ENCODE measurements at places on chromosomes 16 and 17.

DNA sequence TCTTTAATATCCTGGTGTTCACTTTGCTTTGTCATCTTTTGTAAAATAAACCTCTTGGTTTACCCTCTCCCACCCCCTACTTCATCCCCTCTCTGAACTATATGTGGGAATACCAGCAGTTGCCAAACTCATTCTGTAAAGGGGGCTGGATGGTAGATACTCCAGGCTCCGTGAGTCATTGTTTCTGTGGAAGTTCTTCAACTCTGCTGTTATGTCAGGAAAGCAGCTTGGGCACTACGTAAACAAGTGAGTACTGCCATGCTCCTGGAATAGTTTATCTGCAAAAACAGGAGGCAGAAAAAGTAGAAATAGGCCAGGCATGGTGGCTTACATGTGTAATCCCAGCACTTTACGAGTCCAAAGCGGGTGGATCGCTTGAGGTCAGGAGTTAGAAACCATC, 17.6 kb downstream of the MVP start:
- no peak for DNase-seq

- no peak for DNase-seq
Observed at GRCh38 chr16:54503856-54504219, 217.3 kb upstream of the IRX3 start.

DNA sequence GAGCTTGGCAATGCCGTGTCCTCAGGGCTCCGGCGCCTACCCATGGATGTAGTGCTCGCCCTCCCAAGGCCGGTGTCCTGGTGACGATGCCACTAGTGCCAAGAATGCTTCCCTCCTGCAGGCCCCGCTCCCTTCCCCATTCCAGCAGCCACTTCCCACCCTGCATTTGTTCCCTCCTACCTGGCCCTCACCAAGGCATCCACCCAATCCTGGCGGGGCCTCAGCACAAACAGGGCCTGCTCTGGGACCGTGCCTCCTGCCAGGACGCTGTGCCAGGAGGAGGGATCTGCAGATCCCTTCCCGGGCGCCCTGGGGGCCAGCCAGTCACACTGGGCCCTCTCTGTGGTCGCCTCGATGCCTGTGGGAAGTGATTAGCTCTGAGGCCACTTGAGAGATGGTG, 25.1 kb downstream of the ABR start:
- DNase-seq: no peak

DNA sequence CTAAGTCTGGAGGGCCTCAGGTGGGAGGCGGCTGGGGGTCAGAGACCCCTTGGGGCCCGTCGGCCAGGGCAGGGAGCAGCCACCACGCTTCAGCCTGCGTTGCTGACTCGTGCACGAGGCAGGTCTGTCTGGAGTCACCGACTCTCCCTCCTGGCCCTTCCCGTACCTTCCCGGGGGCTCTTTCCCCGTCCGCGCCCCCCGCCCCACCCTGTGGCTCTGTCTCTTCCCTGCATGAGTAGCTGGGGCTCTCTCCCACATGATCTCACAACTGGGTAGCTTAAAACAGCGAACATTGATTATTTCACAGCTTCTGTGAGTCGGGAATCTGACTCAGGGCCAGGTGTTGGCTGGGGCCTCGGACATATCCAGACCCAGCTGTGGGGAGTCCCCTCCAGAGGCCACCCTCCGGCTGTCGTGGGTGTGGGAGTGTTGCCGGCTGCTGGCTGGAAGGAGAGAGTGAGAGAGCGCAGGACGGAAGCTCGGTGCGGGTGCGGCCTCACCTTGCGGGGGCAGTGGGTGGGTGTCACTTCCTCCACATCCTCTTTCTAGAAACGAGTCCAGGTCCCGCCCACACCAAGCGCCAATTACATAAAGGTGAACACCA, 17.3 kb downstream of the BAHCC1 start:
- DNase-seq: no peak

DNA sequence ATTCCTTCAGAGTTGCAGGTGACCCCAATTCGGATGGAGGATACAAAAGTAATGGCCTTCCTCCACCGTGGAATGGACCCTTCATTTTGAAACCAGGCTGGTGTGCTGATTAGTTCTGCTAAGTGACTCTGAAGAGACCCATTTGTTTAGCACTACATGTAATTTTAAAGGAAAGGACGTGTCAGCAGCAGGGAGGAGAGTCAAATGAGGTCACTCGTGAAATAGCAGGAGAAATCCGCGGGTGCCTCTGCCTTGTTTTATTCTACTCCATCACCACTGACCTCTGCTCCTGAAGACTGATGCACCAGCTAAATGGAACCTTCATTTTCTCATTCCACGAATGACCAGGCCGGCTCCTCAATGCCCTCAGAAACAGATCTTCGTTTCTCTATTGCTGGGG, 589.2 kb downstream of the CDH11 start:
- DNase-seq: no peak

GRCh38 chr17:3385869-3386816, at the start of gene OR3A2:
OR3A2 (minus strand) TSS chr17:3386308.
- no peak for DNase-seq

DNA sequence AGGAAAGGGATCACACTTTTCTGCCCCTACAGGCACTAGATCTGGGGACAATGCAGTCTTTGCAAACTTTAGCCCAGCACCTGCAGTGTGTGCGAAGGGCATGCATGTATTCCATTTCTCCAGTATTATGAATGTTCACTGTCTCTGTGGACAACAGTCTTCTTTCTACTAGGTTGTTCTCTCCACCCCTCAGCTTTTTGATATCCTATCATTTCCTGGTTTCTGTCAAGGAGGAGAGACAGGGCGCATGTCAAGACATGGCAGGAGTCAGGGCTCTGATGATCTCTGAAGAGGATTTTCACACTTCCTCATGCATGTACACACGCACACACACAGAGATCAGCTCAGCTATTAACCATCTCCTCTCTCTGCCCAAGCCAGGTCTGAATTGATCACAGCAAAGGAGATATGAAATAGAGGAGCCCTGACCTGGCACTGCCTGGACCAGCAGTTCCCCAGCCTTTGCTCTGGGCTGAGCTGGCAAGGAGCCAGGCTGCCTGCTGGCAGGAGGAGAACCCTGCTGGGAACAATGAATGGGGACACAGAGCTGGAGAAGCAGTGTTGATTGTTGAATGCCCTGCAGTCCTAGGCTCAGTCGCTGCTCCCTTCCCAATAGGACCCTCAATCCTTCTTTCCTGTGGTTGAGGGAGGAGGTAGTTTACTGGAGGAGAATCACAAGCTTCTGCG, 2.6 kb downstream of the GPR179 start:
- peak; percentile 12 for DNase-seq

- DNase-seq: no peak
Observed at GRCh38 chr17:40063187-40063771, 514 bp downstream of the THRA start.

DNA sequence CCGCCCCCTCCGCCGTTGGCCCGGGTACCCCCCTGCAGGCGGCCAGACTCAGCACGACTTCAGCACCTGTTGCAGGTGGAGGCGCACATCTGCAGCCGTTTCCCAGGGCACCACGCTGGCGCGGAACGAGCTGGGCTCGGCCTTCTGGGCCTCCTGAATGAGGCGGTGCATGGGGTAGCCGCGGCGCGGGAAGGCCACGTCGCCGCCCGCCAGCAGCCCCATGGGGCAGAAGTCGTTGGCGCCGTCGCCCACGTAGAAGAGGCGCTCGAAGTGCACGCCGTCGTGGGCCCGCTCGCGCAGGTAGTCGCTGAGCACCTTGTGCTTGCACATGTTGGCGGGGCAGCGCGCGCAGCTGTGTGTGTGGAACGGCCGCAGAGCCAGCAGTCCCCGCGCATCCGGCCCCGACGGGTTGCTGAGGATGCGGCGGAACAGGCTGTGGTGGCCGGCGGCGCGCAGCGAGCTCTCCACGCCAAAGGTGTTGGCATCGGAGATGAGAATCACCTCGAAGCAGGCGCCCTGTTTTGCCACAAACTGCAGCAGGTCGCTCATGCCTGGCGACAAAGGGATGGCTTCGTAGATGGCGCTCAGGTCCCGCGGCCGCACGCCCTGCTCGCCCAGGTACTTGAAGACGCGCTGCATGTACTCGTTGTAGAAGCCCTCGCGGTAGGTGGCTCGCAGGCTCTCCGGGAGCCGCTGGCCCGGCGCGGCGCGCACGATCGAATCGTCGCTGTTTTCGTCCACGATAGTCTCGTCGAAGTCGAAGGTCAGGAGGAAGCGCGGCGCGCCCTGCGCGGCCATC, 6.2 kb downstream of the PHOSPHO1 start:
- DNase-seq: no peak

GRCh38 chr16:69123910-69124309, 8.5 kb downstream of the CHTF8 start:
- peak; percentile 74 for DNase-seq

DNA sequence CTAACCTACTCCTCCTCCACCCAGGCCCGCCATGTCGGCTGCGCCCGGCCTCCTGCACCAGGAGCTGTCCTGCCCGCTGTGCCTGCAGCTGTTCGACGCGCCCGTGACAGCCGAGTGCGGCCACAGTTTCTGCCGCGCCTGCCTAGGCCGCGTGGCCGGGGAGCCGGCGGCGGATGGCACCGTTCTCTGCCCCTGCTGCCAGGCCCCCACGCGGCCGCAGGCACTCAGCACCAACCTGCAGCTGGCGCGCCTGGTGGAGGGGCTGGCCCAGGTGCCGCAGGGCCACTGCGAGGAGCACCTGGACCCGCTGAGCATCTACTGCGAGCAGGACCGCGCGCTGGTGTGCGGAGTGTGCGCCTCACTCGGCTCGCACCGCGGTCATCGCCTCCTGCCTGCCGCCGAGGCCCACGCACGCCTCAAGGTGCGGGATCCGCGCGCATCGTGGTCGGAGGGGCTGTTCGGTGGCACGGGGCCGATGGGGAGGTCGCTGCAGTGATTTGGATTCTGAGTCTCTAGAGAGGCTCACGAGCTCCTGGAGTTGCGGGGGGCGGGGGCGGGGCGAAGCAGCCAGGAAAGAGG, 878 bp downstream of the TRIM72 start:
- no peak for DNase-seq

- no peak for DNase-seq
Observed at GRCh38 chr17:11712456-11712855, 114.2 kb downstream of the DNAH9 start.

- peak; percentile 91 for DNase-seq
Observed at GRCh38 chr16:67857547-67858233, 10.2 kb upstream of the CENPT start.

DNA sequence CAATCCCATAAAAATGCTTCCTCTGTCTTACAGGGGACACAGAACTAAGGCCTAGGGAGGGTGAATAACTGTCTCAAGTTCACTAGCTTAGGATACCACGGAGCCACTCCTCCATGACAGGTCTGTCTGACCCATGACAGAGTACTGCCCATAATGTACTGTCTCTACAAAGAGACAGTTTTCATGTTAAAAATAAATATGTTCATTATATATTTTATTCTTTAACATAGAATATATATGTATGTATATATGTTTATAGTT, 28.3 kb upstream of the DYNLRB2 start:
- DNase-seq: no peak

GRCh38 chr17:63433746-63434591, 12.1 kb downstream of the CYB561 start:
- DNase-seq: peak; percentile 94

GRCh38 chr17:44417553-44417952, 28.1 kb upstream of the ITGA2B start:
- DNase-seq: peak; percentile 79

DNA sequence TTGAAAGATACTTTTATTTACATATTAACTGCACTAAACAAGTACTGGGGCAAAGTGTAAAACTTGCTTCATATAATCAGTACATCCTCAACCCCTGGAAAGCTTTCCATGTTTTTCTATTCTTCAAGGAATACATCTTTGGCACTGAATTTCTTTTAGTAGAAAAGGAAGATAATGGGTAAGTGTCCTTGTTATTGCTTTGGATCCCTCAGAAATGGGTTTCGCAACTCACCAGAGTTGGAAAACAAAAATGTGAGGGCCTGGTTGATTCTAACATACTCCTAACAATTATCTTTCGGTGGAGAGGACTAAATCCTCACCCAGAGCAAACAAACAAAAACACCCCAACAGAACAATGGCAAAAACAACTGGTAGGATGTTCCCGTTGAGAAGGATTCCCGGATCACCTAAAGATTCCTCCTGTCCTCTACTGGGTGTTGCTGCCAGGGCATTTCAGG, 120.4 kb downstream of the PARN start:
- no peak for DNase-seq

DNA sequence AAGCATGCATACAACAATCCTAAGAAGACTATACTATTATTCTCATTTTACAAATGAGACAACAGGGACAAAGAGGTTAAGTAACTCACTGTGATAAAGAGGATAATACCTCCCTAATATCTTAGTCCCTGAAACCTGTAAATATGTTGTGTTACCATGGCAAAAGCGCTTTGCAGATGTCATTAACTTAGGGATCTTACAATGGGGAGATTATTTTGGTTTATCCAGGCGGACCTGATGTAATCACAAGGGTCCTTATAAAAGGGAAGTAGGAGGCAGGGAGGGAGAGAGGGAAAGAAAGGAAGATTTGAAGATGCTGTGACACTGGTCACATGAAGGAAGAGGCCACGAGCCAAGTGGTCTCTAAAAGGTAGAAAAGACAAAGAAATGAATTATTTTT, 164.7 kb downstream of the CNTNAP4 start:
- no peak for DNase-seq

- no peak for DNase-seq
Observed at GRCh38 chr17:64155129-64155528, 25.2 kb upstream of the ERN1 start.

GRCh38 chr16:66103211-66103610, 263.3 kb upstream of the CDH5 start:
- no peak for DNase-seq

DNA sequence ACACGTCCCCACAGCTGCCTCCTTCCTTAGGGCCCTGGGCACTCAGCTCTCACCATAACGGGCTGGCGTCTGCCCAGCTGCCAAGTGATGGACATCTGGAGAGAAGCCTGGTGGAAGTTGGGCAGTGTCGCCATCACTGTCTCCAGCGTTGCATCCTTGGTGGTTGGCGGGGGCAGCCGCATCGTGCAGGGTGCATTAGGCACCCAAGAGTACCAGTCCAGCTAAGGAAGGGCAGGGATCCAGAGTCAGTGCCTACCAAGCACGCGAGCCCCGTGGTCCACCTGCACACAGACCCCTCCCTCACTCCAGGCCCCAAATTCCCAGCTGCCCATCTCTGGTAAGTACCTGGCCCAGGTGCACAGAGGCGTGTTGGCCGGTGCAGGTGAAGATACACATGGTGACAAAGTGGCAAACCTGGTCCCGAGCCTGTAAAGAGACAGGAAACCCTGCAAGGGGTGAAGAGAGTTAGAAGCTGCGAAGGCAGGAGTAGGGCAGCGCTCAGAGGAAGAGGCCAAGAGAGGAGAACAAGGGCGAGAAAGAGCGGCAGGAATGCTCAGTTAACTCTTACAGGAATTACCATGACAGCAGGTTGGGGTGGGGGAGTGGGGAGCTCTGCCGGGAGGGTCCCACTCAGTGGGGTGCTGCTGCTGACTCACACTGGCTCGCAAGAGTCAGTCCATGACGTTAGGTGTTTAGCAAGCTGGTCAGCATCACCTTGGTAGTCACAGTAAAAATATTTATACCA, 9.5 kb downstream of the ALOX15 start:
- peak; percentile 38 for DNase-seq

DNA sequence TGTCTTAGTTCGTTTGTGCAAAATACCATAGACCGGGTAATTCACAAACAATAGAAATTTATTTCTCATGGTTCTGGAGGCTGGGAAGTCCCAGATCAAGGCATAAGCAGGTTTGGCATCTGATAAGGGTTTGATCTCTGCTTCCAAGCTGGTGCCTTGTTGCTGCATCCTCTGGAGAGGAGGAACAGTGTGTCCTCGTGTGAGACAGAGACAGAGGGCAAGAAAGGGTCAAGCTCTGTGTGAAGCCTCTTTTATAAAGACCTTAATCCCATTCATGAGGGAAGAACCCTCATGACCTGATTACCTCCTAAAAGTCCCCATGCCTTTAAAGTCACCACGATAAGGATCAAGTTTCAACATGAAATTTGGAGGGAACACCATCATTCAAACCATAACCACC, 55.8 kb upstream of the TANC2 start:
- DNase-seq: no peak

All from astrocyte of the spinal cord (primary cell).